ENCODE measurements at places on chromosomes 12 and 14.

DNA sequence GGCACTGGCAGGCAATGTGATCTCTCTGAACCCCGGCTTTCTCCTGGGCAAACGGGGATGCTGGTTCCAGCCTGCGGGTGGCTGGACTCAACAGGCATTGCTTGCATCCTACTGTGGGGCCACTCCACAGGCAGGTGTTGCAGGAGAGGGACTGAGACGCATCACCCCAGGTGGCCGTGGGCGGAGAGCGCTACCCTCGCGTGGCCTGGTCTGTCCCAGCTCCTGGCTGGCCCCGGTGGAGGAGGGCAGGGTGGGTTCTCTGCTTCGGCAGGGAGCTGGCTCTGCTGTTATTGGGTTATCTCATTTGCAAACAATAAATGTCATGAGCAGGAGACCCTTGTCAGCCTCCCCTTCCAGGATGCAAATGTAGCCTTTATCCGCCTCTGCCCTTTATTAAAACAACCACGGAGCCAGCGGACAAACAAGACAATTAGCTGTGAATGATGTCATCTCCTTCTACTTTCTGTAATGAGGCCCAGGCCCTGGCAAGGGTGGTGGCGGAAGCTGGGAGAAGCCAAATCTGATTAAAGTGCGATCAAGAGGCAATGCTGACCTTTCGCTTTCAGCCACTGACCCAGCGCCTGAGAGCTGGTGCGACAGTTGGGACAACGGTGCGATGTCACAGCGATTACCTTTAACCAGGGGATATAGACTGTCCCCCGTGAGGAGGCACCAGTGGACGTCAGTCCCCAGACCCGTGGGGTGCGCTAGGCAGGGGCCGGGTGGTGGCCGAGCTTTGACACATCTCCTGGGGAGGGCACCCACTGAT lies 161.8 kb downstream of the KIF26A start:
- DNase-seq, result no peak

- no peak for DNase-seq
These were observed 10.3 kb downstream of the KRT75 start for GRCh38 chr12:52423661-52424500.

DNA sequence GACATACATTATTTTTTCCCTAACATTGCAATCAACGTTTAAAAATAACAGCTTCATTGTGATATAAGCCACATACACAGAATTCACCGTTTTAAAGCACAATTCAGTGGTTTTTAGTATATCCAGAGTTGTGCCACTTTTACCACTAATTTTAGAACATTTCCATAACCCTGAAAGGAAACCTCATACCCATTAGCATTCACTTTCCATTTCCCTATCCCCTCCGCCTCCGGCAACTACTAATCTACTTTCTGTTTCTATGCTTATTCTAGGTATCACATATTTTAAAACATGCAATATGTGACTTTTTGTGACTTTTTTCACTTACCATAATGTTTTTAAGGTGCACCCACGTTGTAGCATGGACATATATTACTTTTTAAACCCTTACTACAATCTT lies 55.6 kb upstream of the ISM2 start:
- no peak for DNase-seq

DNA sequence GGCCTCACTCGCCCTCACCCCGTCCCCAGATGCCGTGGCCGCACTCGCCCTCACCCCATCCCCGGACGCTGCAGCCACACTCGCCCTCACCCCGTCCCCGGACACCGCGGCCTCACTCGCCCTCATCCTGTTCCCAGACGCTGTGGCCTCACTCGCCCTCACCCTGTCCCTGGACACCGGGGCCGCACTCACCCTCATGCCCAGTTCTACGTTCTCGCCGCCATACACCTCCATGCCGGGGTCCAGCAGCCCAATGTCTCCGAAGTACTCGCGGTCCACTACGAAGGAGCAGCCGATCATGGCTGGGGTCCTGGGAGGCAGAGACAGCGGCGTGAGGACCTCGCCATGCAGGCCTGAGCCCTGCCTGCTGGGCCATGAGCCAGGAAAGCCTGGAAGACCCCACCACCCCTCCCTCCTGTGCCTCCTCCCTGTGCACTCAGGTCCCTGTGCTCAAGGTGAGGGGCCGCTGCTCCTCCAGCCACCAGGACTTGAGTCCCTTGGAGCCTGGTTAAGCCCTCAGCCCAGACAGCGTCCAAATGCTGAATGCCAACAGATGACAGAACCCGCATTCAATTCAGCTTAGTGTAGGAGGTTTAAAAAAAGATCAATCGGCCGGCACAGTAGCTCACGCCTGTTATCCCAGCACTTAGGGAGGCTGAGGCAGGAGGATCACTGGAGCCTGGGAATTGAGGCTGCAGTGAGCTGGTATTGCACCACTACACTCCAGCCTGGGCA lies 81.5 kb downstream of the GALNT9 start:
- no peak for DNase-seq

DNA sequence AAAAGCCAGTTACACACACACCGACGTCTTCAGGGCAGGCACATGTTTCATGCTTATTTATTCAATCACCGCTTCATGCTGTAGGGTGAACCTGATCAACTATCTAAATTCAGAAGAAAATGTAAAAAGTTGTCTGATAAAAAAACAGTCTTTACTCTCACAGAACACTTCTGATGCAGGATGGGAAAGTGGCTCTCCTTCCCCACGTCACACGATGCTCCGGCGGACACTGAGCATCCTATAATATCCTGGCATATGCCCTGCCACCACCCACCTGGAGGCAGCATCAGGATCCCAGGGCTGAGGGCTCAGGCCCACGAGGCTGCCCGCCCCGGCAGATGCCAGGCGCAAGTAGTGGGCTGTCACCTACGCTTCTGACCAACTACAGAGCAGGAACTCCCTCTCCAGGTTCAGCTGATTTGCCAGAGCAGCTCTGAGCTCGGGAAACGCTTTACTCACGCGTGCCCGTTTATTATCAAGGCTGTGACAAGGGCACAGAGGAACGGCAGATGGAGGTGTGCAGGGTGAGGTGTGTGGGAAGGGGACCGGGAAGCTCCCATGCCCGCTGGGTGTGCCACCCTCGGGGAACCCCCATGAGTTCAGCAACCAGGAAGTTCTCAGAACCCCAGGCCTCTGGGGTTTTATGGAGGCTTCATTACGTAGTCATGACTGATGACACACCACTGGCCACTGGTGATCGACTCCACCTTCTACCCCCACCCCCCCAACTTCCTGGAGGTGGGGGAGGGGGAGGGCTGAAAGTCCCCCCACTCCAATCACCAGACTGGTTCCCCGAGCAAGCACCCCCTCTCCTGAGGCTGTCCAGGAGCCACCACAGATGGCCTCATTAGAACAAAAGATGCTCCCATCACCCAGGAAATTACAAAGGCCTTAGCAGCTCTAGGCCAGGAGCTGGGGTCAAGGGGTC lies 32.1 kb downstream of the SLC15A4 start:
- DNase-seq, result no peak

GRCh38 chr12:98735821-98736220 lies 90.7 kb downstream of the APAF1 start:
- no peak for DNase-seq

- DNase-seq, result no peak
These were observed 1.1 kb upstream of the ASPG start for GRCh38 chr14:104084251-104085002.

DNA sequence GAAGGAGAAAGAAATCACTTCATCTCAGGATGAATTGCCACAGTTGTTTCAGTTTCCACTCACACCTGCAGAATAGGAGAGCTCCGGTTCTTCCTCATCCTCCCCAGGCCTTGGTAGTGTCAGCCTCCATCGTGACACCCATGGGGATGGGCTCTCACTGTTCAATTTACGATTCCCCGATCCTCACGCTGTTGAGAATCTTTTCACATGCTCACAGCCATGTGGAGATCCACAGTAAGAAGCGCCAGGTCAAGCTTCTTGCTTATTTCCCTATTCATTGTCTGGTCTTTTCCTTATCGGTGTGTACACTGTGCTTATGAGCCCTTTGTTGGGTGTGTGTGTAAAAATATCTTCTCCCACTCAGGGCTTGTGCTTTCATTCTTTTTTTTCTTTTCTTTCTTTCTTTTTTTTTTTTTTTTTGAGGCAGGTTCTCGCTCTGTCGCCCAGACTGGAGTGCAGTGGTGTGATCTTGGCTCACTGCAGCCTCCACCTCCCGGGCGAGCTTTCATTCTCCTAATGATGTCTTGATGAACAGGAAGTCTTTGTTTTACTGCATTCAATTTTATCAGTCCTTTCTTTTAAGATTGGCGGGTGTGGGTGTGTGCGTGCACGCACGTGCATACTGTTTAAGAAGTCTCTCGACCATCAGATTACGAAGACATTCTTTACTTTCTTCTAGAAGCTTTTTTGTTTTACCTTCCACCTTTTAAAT lies 21.5 kb downstream of the RIN3 start:
- DNase-seq, result no peak

DNA sequence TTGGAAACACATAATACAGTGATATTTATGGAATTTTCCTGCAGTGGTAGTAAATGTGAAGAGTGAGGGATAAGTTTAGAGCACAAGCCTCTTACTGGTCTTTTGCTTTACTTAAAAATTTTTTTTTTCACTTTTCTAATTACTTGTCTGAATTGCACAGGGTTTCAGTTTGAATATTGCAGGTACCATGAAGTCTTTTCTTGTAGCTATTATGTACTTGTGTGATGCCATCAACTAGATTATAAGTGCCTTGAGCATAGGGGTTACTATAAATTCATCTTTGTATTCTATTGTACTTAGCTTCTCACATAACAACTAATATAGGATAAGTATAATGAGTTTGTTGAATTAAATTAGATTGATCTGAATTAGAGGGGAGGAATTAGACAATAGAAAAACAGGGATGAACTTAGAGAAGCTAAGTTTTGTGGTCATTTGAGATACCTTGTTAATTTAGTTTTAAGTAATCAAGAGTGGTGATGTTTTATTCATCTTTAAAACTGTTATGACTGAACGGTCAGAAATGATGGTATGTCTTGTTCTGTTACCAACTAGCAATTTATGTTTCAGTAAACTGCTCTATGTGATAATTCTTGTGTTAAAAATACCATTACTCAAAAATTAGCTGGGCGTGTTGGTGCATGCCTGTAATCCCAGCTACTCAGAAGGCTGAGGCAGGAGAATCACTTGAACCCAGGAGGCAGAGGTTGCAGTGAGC lies 42.1 kb downstream of the CCDC91 start:
- no peak for DNase-seq

DNA sequence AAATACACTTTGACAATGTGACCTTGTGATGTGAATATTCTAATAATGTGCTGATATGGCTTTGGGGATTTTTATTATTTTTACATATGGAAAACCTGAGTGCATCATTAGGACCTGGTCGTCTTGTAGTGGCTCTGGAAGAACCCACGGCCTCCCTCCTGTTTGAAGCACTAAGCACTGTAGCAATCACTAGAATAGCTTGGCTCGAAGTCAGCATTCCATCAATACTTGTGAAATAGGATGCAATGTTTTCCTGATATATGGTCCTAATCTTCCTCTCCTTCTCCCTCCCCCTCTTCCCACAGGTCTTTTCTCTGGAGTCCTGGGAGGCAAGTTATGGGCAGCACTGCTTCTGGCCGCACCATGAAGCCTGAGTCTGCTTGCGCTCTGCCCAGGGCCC lies 71.9 kb downstream of the NRXN3 start:
- DNase-seq, result no peak

- DNase-seq, result no peak
These were observed 66.6 kb downstream of the KDM2B start for GRCh38 chr12:121514184-121514742.

- DNase-seq, result no peak
These were observed 51.3 kb downstream of the SLC6A12 start for GRCh38 chr12:162467-163307.

- no peak for DNase-seq
These were observed 70.0 kb downstream of the EPS8 start for GRCh38 chr12:15719230-15719629.

DNA sequence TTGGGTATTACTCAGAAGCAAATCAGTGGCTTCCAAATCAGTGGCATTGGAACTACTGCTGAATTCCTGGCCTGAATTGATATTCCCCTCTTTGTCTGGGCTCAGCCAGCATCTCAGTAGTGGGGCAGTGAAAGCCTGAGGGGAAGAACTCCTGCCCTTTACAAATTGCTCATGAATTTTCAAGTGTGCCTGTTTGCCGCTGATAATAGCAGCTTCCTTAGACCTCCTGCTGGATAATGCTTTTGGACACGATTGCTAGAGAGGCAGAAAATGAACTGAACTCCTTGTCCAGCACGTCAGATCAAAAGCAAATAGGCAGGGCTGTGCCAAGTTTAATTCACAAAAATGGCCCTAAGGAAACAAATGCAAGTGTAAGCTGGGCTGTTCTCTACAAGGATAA lies 91.3 kb upstream of the GZMB start:
- DNase-seq, result no peak

DNA sequence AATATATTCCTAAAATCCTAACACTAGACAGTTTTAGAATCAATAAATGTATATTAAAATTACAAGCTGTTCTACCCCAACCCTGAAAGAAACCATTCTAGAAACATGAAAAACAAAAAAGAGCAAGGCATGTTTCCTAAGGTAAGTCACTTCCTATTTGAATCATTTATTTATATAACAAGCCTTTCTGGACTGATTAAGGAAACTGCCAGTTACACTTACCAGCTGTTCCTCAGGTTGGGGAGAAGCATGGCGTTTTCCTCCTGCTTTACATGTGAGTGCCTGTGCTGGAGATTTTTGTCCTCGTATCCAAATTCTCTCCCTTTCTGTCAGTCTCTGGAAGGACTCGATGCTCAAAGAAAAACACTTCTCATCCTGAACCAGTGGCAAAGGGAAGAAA lies 183.3 kb downstream of the EFCAB11 start:
- no peak for DNase-seq

GRCh38 chr12:76270657-76271358 lies 77.4 kb downstream of the BBS10 start:
- no peak for DNase-seq

- no peak for DNase-seq
These were observed 1096.3 kb downstream of the GALC start for GRCh38 chr14:86896701-86897100.

- DNase-seq, result no peak
These were observed 3.0 kb downstream of the SDSL start for GRCh38 chr12:113424915-113425823.

DNA sequence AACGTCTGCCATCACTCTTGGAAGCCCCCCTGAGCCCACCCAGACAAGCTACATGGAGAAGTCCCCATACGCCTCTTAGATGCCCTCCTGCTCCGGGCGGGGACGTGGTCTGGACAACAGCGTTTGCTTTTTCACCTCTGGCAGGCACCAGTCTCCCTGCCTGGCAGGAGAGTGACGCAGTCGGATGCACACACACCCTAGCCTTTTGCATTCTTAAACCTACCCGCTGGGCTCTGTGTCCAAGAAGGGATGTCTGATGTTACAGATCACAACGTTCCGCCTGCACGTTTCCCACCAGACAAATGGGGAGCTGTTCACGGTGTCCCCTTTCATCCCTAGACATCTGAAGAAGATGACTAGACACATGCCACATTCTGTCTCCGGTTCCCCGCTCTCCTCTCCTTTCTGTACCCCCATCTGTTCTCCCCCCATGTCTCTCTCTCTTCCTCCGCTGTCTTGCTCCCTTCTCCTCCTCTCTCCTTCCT lies 100.2 kb downstream of the RIMBP2 start:
- no peak for DNase-seq

GRCh38 chr12:86137936-86138335 lies 118.3 kb downstream of the MGAT4C start:
- no peak for DNase-seq

- DNase-seq, result no peak
These were observed 15.4 kb upstream of the MIA2 start for GRCh38 chr14:39218171-39218769.

Measured in GM12864 (cell line).